ENCODE measurements at places on chromosomes 3 and 15.

DNA sequence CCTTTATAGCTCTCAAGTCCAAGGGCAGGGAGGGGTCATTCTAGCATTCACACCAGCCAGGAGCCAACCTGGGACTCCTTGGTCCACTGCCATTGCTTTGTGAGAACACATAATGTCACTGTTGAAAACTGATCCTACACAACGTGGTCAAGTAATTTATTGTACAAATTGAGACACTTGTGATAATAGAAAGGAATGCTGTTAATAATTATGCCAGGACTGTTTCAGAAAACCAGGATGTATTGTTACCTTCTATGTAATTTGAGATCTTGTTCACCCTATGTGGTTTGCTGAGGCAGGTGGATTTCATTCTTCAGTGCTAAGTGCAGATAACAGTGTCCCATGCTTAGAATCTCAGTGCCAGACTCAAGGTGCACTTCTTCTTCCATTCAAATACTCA lies 33.3 kb downstream of the TMCO5A start:
- no peak overlapping the region for H3K27ac ChIP-seq
- H3K36me3 ChIP-seq: no peaks in the 10 kb centered on the region
- no peak overlapping the region for H3K4me3 ChIP-seq

GRCh38 chr3:98690876-98691275 lies 72.3 kb upstream of the ST3GAL6 start:
- H3K27me3 ChIP-seq: no peaks in the 10 kb centered on the region
- H3K36me3 ChIP-seq: no peaks in the 10 kb centered on the region
- no peak overlapping the region for H3K4me3 ChIP-seq
- no peak overlapping the region for H3K27ac ChIP-seq
- no peaks in the 10 kb centered on the region for H3K4me1 ChIP-seq
- DNase-seq: no peak

DNA sequence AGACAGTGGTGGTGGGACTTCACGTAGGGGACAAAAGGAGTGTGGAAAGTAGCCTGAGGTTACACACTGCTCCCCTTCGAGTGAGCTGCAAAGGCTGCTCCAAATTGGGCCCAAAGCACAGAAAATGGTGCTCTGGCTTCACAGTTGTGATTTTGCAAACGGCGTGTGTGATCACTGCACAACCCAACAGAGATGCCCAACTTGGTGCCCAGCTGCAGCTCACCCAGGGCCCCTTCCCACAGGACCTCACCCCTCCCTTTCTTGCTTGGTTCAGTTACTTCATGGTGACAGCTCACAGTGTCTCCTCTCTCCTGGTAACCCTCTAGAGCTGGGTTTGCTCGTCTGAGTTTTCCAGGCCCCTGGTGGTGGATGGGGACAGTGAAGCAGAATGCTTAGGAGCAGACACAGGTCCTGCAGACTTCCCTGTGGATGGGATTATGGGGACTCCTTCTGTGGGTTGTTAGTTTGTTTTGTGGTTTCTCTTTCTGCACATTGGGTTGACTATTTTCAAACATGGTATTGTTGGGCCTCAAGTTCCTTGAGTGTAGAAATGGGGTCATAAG lies 98.3 kb downstream of the TOP2B start:
- H3K27me3 ChIP-seq: no peaks in the 10 kb centered on the region
- no peak overlapping the region for H3K4me3 ChIP-seq
- H3K4me1 ChIP-seq: peaks cover 4% of the 10 kb centered on the region
- no peak for DNase-seq
- H3K27ac ChIP-seq: no peak overlapping the region

DNA sequence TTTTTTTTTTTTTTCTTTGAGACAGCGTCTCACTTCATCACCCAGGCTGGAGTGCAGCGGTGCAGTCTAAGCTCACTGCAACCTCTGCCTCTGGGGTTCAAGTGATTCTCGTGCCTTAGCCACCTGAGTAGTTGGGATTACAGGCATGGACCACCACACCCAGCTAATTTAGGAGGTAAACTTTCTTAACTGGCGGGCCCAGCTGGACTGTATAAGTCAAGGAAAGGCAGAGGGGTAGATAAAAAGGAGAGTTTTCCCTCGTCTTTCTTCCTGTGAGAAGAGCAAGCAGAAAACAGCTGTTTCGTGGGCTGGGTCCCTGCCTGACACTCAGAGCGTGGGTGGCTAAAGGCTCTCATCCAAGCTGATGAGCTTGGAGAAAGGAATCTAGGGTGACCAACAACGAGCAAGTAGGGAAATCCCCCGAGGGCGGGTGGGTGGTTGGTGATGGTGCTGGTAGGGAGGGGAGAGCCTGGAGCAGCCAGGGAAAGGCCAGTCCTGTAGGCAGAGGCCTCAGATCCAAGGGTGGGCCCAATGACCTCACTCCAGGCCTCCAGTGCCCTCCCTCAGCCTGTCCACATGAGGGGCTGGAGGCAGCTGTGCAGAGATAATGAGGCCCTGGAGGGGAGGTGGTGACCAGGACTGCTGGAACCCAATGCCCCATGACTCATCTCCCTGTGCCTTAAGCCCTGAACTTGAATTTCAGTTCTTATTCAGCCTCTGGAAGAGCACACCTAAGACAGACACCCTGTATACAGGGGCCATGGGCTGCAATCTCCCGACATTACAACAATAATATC lies 43.1 kb upstream of the LIMD1 start:
- peaks cover 20% of the 10 kb centered on the region for H3K36me3 ChIP-seq
- DNase-seq: no peak

DNA sequence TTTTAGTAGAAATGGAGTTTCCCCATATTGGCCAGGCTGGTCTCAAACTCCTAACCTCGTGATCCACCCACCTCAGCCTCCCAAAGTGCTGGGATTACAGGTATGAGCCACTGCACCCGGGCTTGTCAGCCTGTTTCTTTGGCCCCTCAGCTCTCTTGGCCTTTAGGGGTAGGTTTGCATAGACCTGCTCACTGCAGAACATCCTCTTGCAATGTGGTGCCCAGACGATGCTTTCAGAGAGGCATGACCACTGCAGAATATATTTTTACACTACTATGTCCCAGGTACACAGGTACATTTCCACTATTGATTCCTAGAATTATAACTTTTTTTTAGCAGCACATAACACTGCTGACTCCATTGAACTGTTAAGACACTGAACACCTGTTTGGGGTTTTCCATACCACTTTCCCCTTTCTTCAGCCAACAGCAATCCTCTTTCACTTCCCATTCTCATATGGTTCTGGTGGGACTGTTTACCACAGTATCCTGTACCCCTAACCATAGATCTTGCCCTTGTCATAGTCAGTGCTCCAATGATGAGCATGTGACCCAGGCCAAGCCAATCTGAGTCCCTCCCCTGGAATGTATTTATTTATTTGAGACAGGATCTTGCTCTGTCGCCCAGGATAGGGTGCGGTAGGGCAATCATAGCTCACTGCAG lies 21.1 kb downstream of the CCDC32 start:
- peaks cover 28% of the 10 kb centered on the region for H3K36me3 ChIP-seq
- H3K4me3 ChIP-seq: peak overlapping the region; percentile 20
- DNase-seq: peak; percentile 58
- peaks cover 57% of the 10 kb centered on the region for H3K4me1 ChIP-seq
- H3K27me3 ChIP-seq: no peaks in the 10 kb centered on the region

DNA sequence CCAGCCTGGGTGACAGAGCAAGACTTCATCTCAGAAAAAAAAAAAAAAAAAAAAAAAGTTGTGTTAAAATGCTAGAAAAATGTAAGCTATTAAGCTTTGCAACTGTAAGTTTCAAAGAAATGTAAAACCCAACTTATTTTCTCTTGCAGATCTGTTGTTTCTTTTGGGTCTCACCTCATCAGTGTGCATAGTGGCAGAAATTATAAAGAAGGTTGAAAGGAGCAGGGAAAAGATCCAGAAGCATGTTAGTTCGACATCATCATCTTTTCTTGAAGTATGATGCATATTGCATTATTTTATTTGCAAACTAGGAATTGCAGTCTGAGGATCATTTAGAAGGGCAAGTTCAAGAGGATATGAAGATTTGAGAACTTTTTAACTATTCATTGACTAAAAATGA lies 25.6 kb downstream of the ASTE1 start:
- no peaks in the 10 kb centered on the region for H3K4me1 ChIP-seq
- no peak overlapping the region for H3K27ac ChIP-seq
- peaks cover 9% of the 10 kb centered on the region for H3K36me3 ChIP-seq

- peaks cover 2% of the 10 kb centered on the region for H3K36me3 ChIP-seq
- H3K4me1 ChIP-seq: peaks cover 2% of the 10 kb centered on the region
- no peak for DNase-seq
- no peak overlapping the region for H3K27ac ChIP-seq
Observed at GRCh38 chr15:98413933-98414546, 234.3 kb upstream of the IGF1R start.

DNA sequence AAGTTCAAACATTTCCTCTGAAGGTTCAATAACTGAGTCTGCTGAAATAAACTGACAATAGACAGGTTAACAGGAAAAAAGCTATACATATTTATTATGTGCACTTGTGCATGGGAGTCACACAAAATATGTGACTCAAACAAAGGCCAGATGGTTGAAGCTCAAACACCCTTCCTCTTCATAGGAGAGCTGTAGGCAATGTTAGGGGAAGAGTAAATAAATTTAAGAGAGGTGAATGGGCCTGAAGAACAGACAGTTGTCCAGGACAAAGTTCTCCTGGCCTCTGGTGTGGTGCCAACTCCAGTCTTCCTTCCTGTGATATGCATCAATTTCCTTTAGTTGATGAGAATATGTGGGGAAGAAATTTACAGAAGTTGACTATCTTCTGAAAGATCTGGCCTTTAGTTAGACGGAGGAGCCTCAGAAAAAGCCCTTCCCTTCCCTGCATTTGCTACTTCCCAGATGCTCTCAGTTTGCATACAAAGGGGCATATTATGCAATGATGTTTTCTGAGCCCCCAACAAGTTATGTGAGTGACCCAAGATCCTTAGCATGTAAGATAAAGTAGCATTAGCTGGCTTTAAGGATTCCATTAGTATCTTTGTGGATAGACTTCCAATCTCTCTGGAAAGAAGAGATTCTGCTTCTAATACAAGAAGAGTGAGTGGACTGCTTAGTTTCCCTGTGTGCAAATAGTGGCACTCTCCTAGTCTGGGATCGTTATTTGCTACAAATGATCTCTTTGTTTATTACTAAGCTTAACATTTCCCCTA lies 96.4 kb upstream of the IGSF10 start:
- no peak overlapping the region for H3K27ac ChIP-seq
- H3K4me3 ChIP-seq: no peak overlapping the region
- no peaks in the 10 kb centered on the region for H3K4me1 ChIP-seq
- no peaks in the 10 kb centered on the region for H3K27me3 ChIP-seq
- no peak for DNase-seq

GRCh38 chr3:42036483-42036823 lies 54.7 kb upstream of the TRAK1 start:
- H3K4me3 ChIP-seq: no peak overlapping the region
- H3K36me3 ChIP-seq: peaks cover 25% of the 10 kb centered on the region
- H3K27ac ChIP-seq: peak overlapping the region; percentile 91
- DNase-seq: no peak
- peaks cover 86% of the 10 kb centered on the region for H3K4me1 ChIP-seq
- no peaks in the 10 kb centered on the region for H3K27me3 ChIP-seq

GRCh38 chr3:16866571-16866970 lies 18.2 kb upstream of the PLCL2 start:
- DNase-seq: no peak
- no peaks in the 10 kb centered on the region for H3K36me3 ChIP-seq
- peaks cover 6% of the 10 kb centered on the region for H3K27me3 ChIP-seq
- peaks cover 2% of the 10 kb centered on the region for H3K4me1 ChIP-seq
- peak overlapping the region; percentile 47 for H3K27ac ChIP-seq

DNA sequence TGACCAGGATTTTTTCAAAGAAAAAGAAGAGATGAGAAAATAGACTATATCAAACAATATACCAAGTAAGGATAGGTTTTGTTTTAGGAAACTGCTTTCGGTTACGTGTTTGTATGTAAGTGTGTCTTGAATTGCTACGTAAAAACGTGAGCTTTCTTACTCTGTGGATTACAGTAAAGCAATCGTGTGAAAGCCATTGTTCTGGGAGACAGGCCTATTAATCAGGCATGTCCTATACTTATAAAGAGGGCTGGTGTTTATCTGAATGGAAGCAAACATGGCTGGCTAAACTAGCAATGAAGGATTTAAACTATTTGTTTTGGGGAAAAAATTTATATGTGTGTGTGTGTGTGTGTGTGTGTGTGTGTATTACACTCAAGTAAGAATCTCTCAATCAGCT lies 2.6 kb downstream of the EHHADH start:
- peaks cover 11% of the 10 kb centered on the region for H3K27me3 ChIP-seq
- DNase-seq: no peak
- no peak overlapping the region for H3K4me3 ChIP-seq
- no peaks in the 10 kb centered on the region for H3K4me1 ChIP-seq
- peaks cover 3% of the 10 kb centered on the region for H3K36me3 ChIP-seq

DNA sequence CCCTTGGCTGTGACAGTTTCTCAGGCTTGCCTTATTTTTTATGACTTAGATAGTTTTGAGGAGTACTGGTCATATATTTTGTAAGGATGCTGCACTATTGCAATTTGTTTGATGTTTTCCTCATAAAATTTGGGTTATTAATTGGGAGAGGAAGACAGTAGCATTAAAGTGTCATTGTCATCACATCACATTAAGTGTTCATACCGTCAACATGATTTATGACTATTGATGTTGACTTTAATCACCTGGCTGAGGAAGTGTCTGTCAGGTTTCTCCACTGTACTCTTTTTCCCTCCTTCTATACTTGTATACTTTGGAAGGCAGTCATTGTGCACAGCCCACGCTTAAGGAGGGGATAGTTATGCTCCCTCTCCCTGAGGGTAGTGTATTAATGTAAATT lies 26.9 kb downstream of the TRIM69 start:
- no peaks in the 10 kb centered on the region for H3K36me3 ChIP-seq
- no peak for DNase-seq
- no peaks in the 10 kb centered on the region for H3K27me3 ChIP-seq
- no peak overlapping the region for H3K4me3 ChIP-seq

GRCh38 chr3:71510510-71510909 lies 73.0 kb downstream of the FOXP1 start:
- H3K36me3 ChIP-seq: peaks cover 15% of the 10 kb centered on the region
- no peak overlapping the region for H3K27ac ChIP-seq
- peaks cover 25% of the 10 kb centered on the region for H3K4me1 ChIP-seq
- H3K4me3 ChIP-seq: no peak overlapping the region
- DNase-seq: no peak

DNA sequence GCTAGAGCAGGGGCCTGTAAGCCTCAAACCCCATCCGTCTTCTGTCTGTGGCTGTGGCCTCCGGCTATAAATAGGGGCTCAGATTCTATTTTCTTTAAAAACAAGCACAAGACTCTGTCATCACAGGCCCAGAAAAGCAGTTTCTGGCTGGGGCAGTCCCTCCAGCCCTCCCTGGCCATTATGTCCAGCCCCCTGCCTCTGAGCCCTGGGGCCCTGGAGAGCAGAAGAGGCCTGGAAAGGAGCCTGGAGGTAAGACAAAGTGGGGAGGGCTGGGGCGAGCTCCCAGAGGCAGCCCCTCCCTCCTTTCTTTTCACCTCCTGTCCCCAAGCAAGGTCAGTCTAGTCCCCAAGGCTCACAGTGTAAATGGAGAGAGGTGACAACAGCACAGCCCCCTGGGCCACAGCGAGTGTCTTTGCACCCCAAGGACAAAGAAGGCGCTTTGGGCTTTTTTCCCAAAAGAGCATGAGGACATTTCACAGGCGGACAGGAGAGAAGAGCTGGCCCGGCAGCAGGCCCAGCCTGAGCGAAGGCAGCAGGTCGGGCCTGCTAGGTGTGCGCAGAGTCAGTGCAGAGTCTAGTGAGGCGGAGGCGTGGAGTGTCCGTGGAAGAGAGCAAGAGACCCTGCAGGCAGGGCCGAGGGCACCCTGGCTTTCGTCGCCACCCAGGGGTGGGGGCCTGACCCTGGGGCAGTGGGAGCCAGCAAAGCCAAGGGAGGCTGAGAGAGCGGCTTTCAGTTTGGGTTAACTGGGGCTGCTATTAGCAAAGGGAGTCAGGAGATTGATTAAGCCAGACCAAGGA lies 188.3 kb downstream of the TBC1D2B start:
- peaks cover 15% of the 10 kb centered on the region for H3K27me3 ChIP-seq
- DNase-seq: no peak
- H3K4me1 ChIP-seq: peaks cover 19% of the 10 kb centered on the region
